ENCODE measurements at places on chromosomes 6 and 20.

DNA sequence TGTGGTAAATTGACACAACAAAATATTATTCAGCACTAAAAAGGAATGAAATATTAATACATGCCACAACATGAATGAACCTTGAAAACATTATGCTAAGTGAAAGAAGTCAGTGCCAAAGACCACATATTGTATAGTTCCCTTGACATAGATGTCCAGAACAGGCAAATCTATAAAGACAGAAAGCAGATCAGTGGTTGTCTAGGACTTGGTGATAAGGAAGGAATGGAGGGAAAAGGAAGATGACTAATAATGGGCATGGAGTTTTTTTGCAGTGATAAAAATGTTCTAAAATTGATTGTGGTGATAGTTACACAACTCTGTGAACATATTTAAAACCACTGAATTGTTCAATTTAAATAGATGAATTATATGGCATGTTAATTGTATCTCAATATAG, 32.5 kb downstream of the TBX18 start:
- DNase-seq: no peak

- no peak for DNase-seq
These were observed 127.1 kb downstream of the OPRM1 start for GRCh38 chr6:154166140-154166539.

DNA sequence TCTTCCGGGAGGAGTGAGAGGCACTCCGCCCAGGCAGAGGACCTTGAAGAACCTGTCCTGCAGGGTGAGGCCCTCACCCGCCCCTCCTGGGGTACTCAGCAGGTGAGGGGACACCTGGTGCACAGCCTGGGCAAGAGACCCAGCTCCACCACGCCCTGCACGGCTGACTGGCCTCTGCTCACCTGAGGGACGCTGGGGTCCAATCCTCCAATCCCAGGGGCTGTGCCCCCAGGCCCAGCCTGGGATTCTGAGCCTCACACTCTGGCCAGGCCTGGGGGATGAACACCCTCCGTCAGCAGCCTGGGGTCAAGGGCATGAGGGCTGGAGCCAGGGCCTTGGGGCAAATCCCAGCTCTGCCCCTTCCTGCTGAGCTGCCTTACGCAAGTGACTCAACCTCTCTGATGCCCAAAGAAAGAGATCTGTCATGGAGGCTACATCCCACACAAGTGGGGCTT, 149.9 kb upstream of the PTPN1 start:
- DNase-seq: no peak

DNA sequence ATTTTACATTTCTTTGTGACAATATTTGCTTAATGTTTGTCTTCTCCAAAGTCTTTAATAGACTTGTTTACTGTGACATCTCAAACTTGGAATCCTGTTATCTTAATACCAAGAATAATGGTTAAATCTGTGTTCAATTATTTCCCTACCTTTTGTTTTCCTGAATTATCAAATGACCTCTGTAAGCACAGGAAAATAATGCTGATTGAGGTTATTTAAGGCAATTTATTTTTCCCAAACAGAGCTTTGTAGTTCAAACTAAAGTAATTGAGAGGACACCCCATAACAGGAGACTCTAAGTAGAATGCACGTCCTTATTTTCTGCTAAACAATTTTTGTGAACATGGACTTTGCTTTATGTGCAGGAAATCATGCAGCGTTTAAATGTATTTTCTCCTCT, 195.0 kb downstream of the BTBD3 start:
- DNase-seq: no peak

DNA sequence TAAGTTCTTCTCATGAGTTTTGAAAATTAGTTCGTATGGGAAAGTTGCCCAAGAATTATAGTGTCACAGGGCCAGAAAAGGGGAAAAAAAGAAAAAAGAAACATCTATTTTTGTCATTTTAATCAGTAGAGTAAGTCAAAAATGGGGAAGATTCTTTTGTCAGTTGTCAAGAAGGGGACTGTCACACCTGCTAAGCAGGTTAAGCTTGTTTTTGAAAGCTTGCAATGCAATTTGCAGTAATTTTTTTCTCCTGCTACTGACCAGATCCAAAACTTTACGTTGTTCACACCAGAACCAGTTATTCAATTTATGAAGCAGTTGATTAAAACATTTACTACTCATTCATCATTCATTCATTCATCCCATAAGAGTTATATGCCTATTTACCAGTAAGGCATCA, 171.4 kb downstream of the SOX4 start:
- no peak for DNase-seq
